Stimulated activated CD4-positive, alpha-beta T cell treated with anti-CD3 and anti-CD28 coated beads, Interleukin-12 subunit alpha, Interleukin-12 subunit beta, amount 100 ng/mL, for 24 hours (primary cell): ENCODE measurements at places on chromosomes 2 and 18.

DNA sequence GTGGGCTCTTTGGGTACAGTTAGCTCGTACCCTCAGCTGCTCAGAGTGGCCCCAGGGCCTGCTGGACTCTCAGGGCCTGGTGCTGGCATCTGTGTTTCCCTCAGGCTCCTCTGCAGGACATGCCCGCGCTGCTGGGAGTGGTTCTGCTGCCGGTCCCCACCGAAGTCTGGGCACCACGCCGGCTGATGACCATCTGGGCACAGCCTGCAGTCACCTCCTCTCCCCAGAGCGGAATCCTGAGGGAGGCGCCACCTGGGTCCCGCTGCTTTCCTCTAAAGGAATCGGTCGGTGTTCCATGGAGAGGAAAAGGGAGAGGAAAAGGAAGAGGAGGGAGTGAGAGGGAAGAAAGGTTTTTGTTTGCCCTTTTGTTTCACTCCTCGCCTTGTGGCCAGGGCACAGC is 43.6 kb downstream of the MC2R start:
- no peak for DNase-seq

GRCh38 chr2:170019060-170019805 is 158.7 kb upstream of the MYO3B start:
- no peak for DNase-seq

DNA sequence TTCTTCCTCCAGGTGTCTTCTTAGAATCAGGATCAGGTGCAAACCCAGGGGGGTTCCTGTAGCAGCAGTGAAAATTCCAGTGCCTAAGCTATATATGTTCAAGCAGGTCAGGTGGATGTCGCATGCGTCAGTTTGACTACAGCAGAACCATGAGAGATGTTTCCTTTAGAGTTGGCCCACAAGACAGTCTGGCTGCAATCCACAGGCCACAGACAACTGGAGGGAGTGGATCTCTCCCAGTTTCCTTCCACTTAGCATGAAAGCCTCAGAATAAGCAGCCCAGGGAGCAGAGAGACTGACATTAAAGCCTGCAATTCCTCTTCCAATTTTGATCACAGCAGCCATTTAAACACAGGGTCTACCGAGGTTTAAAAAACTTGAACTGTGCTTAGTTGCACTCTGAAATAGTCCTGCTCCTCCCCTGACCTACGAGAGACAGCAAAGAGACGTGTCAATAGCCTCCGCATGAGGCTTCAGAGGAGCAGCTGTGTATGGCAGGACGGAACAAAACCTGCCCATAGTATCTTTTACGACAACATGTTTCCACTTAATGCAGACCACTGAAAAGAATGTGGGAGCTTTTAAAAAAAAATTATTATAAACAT is 988 bp upstream of the KCNE4 start:
- no peak for DNase-seq

DNA sequence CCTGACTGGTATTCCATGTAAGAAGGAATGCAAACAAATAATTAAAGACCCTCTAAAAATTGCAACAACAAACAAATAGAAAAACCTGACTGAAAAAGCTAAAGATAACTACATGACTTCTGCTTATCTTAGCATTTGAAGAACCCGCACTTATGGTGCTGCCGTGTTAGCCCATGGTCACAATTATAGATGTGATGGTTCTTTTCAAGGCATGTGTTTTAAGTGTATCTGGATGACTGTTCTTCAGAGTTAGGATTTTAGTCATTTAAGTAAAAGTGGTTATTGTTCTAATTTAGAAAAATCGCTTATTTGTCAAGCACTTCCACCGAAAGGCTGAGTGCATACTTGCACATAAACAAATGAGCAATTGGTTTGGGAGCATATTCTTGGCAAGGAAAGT is 77.3 kb downstream of the CPS1 start:
- DNase-seq: no peak

- DNase-seq: no peak
Measured at GRCh38 chr2:164764996-164765395, 76.6 kb downstream of the COBLL1 start.

DNA sequence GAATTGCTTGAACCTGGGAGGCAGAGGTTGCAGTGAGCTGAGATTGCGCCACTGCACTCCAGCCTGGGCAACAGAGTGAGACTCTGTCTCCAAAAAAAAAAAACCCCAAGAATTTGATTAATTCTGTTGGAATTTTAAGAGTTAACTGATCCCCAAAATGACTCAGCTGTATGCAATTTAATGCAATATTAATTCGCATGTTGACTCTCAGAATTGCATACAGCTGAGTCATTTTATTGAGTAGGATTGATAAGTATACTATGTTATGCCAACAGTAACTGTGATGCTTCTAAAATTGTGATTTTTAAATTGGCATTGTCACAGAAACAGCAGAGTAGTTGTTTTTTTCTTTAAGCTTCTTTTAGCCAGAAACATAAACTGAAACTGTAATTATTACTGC is 19.6 kb downstream of the MSH2 start:
- no peak for DNase-seq

DNA sequence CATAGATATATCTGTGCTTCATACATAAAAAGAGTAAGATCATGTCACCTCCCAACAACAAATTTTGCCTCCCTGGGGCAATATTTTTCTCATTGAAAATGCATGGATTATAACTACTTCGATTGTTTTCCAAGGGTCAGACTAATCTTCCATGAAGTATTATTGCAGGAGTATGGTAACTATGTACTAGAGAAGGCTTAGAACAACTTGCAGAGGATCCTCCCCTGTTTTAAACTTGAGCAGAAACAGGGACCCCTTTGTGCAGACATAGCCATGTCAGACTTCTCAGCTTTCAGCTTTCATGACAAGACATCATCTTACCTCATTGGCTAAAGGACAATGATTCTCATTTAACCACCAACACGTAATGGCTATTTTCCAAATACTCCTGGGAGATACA is 13.2 kb upstream of the RAB27B start:
- no peak for DNase-seq

DNA sequence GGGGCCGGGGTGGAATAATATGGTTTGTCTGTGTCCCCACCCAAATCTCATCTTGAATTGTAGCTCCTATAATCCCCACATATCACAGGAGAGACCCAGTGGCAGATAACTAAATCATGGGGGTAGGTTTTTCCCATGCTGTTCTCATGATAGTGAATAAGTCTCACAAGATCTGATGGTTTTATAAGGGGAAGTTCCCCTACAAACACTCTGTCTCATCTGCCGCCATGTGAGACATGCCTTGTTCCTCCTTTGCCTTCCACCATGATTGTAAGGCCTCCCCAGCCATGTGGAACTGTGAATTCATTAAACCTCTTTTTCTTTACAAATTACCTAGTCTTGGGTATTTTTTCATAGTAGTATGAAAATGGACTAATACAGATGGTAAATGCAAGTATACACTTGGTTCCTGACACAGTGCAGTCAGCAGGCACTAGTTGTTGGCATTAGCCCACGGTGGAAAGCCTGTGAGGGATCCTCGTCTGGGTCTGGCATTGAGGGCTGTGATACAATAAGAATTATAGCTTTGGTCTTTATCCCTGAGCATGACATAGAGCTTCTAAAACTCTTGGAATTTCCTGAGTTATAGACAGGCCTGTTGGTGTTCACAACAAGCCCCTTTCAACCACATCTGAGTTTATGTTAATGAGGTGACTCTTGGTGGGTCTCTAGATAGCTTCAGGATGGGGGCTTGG is 135.8 kb downstream of the CABLES1 start:
- DNase-seq: no peak

DNA sequence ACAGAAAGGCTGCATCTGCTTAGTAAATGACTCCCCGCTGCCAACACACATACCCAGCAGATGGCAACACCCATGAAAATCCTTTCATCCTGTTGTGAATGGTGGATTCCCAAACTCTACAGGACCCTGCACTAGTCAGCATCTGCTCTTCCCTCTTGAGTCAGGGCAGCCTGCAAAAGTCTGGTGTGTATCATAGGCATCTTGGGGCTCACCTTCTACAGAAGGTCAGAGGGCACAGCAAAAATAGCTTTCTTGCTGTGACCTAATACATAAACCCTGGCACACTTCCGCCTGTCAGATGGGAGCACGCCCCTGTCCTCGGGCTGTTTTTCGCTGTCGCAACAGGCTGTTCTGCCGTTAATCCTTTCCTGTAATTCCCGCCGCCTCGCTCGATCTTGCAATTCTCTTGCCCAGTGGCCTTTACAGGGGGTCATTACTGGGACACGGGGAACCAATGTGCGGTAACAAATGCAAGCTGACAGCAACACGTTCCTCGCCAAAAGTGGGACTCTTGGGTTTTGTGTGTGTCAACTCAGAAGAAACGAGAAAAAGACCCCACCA is 19.9 kb upstream of the SCYGR1 start:
- DNase-seq: no peak

DNA sequence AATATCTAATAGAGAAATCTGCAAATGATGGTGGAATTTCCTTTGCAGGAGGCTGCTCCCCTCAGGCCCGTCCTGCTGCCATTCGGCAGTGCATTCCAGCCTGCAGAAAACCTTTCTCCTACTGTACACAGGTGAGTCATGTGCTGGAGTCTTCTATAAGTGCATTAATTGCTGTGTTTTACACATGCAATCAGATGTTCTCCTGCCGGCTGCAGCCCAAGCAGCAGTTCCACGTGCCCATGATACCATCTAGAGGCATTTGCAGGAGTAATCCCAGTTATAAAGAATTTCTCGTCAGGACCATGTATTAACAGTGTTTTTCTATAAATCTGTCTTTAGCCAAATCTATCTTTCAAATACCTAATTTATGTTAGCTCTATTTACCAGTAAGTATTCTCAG is 304.7 kb upstream of the HNMT start:
- DNase-seq: no peak

DNA sequence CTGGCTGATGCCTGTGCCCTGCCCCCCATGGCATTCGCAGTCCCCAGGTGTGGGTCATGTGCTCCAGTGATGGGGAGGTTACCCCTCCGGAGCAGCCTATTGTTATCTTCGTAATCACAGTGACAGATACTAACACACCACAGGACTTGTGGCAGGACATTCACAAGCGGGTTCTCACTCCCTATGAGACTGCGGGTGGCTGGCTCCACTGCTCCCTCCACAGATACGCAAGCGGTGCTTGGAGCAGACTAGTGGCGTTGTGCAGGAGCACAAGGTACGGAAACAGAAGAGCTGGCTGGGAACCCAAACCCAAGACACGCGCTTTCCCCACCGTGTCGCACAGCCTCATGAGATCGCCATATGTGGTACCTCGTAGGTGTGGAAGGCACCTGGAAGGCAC is 52.2 kb downstream of the ACKR3 start:
- no peak for DNase-seq

DNA sequence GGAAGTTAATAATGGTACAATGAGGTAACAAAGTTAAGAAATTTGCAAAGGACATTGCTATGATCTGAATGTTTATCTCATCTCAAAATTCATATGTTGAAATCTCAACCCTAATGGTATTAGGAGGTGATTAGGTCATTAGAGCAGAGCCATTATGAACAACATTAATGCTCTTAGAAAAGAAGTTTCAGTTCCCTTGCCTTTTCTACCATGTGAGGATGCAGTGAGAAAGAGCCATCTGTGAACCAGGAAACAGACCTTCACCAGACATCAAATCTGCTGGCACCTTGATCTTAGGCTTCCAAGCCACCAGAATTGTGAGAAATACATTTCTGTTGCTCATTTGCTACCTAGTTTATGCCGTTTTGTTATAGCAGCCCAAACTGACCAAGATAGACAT is 757.6 kb downstream of the NR4A2 start:
- DNase-seq: no peak

DNA sequence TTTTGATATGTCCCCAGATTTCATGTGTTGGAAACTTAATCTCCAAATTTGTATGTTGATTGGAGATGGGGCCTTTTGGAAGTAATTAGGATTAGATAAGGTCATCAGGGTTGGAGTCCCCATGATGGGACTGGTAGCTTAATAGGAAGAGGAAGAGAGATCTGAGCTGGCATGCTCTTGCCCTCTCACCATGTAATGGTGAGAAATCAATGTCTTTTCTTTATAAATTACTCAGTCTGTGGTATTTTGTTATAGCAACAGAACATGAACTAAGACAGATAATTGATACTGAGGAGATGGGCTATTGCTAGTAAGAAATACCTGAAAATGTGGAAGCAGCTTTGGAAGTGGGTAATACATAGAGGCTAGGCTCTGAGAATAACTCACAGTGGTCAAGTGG is 48.0 kb downstream of the CDC42EP3 start:
- DNase-seq: no peak

DNA sequence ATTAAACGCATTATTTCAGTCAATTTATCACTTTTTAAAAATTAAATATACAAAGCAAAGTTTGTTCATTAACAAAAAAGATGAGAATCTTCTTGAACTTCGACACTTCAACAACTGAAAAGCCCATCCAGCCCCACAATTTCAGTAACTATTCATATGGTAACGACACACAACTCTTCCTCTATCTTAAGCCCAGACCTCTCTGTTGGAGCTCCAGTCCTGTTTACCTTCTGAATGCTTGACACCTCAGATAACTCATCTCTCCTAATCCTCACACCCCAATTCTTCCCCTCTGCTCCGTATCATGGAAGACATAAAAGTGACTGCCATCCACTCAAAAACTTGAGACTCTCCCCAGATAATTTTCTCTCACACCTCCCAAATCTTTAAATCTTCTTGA is 12.6 kb downstream of the USP37 start:
- DNase-seq: no peak

DNA sequence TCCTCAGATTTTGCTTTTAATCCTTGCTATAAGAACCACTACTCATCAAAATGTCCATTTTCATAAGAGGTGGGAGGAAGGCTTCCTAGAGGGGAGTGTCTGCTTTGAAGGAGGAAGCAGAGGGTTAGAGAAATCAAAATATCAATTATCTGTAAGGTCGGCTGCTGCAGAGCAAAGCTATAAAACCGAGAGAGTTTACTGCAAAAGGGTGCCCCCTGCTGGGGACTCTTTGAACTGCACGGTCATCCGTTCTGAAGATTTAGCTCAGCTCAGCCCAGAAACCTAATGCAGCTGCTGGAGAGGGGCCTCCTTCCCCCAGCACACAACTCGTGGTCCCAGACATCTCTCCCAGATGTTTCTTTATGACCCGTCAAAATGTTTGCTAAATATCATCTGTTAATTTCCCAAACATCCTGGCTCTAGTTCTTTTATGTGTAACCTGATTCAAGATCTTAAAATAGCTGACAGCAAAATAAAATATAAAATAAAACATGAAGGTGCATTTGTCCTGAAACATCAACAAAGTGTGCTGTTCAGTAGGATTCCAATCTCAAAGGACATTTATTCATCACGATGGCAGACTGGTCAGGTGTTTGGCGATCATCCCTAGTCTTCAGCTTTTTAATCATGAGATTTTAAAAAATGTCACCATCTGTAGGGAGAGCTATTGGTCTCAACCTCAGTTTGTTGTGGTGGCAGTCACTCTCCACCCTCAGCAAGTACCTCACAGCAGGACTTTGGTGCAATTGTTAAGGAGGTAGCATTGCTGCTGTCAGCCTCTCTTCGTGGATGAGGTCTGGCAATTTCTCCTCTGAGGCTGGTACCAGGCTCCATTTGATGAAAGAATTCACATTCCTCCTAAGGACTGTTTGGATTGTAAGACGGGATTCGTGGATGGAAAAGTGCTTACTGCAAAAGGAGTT is 185.9 kb downstream of the MTX2 start:
- DNase-seq: peak; percentile 82

GRCh38 chr2:85779641-85780315 is 26.0 kb downstream of the ATOH8 start:
- no peak for DNase-seq
